ENCODE measurements at places on chromosomes 7 and 10.

GRCh38 chr7:110157631-110158362 lies 933.1 kb upstream of the LRRN3 start:
- no peaks in the 10 kb centered on the region for H3K36me3 ChIP-seq
- DNase-seq, result no peak
- no peaks in the 10 kb centered on the region for H3K4me1 ChIP-seq
- no peak overlapping the region for H3K4me3 ChIP-seq
- H3K27ac ChIP-seq, result no peak overlapping the region

GRCh38 chr7:132519936-132520335 lies 56.3 kb downstream of the PLXNA4 start:
- H3K4me1 ChIP-seq, result no peaks in the 10 kb centered on the region
- H3K27me3 ChIP-seq, result no peaks in the 10 kb centered on the region
- no peak for DNase-seq
- H3K36me3 ChIP-seq, result no peaks in the 10 kb centered on the region
- H3K27ac ChIP-seq, result no peak overlapping the region

DNA sequence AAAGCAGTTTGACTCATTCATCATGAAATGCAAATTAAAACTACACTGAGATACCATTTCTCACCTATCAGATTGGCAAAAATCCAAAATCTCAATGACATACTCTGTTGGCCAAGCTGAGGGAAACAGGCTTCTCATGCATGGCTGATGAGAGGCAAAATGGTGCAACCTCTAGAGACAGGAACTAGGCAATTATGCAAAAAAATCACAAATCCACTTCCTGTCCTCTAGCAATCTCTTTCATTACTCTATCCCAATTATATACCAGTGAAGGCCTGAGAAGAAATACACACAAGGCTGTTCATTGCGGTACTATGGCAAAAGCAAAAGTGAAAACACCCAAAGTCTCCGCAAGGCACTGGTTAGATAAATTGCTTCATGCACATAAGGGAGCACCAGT lies 25.9 kb upstream of the PTPRN2 start:
- no peaks in the 10 kb centered on the region for H3K27me3 ChIP-seq
- H3K4me1 ChIP-seq, result peaks cover 12% of the 10 kb centered on the region
- H3K27ac ChIP-seq, result no peak overlapping the region
- no peak for DNase-seq

DNA sequence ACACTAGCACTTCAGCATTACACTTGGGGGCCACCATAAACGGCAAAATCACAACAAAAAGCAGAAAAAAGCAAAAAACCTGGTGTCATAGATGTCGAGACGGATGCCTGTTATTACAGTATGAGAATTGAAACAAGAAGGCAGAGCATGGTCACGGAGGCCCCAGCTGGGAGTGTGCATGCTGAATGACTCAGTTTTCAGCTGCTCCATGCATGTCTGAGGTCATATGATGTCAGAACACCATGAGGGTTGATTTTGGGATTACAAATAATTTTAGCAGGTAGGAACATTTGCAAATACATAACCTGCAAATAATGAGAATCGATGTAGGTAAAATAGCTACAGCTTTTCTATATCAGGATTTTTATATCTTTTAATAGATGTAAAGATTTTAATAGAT lies 19.1 kb downstream of the ZMYND11 start:
- H3K4me3 ChIP-seq, result no peak overlapping the region
- no peak for DNase-seq
- H3K27ac ChIP-seq, result no peak overlapping the region
- H3K4me1 ChIP-seq, result no peaks in the 10 kb centered on the region

GRCh38 chr7:120452665-120453064 lies 179.7 kb downstream of the KCND2 start:
- no peaks in the 10 kb centered on the region for H3K27me3 ChIP-seq
- no peaks in the 10 kb centered on the region for H3K36me3 ChIP-seq

DNA sequence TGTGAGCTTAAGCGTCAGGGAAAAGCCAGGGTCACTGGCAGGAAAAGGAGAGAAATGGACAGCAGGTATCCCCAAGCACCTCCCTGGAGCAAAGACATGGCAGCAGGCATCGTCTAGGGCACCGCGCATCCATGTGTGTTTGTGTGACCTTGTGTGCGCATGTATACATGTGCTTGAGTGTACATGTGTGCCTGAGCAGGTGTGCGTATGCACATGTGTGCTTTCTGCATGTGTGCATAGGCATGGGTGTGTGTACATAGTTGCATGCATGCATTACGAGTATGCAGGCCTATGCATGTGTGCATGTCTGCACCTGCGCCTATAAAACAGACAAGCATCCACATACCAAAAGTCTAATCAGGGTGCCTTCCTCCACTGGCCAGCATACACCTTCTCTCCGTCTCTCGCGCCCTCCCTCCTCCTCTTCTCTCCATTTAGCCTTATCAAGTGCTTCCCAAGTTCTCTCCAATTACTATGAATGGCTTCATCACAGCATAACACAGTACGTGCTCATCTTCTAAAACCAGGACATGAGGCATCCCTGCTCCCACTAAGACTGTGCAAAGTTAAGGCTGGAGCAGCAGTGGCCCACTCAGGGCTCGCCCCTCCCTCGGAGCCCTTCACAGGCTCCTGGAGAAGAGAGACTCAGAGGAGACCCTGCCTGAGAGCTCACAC lies 30.6 kb downstream of the RASGEF1A start:
- H3K27ac ChIP-seq, result no peak overlapping the region
- H3K4me3 ChIP-seq, result no peak overlapping the region
- H3K27me3 ChIP-seq, result no peaks in the 10 kb centered on the region
- H3K4me1 ChIP-seq, result no peaks in the 10 kb centered on the region
- no peaks in the 10 kb centered on the region for H3K36me3 ChIP-seq

DNA sequence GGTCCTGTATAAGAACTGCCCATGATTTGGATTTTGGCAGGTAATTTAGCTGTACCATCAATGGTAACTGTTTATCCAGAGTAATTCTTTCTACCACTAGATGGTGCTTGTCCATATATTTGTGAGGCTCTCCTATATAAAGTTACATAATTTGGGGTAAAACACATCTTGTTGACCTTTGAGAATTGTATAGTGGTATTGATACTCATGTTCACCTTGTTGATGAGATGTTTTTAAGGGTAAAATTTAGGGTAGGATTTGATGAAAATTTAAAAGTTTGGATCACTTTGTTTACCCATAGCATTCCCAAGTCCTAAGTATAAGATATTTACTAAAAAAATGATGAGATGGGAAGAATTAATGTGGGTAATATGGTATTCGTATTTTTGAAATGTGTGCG lies 31.6 kb downstream of the ST7 start:
- no peak overlapping the region for H3K4me3 ChIP-seq
- H3K4me1 ChIP-seq, result no peaks in the 10 kb centered on the region

DNA sequence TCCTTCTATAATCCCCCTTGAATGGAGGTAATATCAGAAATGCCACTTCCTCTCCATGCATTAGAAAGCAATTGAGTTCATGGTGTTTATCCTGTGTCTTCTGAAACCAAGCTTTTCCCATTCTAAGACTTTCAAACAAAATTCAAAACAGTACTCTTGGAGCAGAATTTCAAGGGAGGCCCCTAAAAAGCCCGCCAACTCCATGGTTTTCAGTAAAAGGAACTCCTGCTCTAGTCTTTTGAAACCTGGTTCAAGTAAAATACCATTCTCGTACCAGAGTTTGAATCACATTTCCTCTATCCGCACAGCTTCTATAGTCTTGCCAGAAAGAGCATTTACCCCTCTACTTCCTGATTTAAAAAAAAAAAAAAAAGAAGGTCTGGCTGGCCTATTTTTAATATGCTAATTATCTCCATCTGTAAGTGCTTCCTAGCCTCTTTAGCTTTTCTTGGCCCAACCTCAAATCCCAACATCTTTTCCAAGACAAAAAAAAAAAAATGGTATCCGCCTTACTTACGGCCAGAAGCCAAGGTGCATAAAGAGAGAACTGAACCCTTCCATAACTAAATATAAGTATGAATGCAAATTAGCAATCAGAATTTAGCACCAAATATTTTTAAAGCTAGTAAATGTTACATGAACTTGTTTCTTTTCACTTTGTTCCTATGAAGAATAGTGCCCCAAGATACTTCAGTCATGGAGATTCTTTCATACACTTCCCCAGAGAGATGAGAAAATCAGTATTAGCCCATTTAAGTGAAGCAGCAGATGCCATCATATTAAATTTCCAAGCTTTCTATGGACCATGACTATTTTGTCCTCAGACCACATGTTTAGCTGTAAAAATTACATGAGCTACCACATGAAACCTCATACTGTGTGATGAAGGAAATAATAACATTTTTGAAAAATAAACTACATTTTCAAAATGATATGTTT lies 199.9 kb upstream of the FAM3C start:
- DNase-seq, result no peak
- H3K27me3 ChIP-seq, result no peaks in the 10 kb centered on the region
- H3K36me3 ChIP-seq, result no peaks in the 10 kb centered on the region
- H3K4me3 ChIP-seq, result no peak overlapping the region

GRCh38 chr10:84225427-84226173 lies at the start of gene LRIT2:
LRIT2 (minus strand) TSS chr10:84225544; CDS start chr10:84225520, 24 bp downstream.
- H3K27me3 ChIP-seq, result peaks cover 6% of the 10 kb centered on the region
- H3K36me3 ChIP-seq, result no peaks in the 10 kb centered on the region
- no peak for DNase-seq
- H3K27ac ChIP-seq, result no peak within 1 kb of the TSS

GRCh38 chr7:81583882-81584533 lies 185.8 kb downstream of the HGF start:
- no peaks in the 10 kb centered on the region for H3K27me3 ChIP-seq
- no peak overlapping the region for H3K4me3 ChIP-seq
- H3K27ac ChIP-seq, result no peak overlapping the region
- no peaks in the 10 kb centered on the region for H3K36me3 ChIP-seq

GRCh38 chr7:123292227-123292626 lies 92.5 kb upstream of the SLC13A1 start:
- H3K36me3 ChIP-seq, result no peaks in the 10 kb centered on the region
- no peaks in the 10 kb centered on the region for H3K4me1 ChIP-seq
- H3K27me3 ChIP-seq, result no peaks in the 10 kb centered on the region
- DNase-seq, result no peak

GRCh38 chr10:98323221-98324164 lies 55.5 kb upstream of the LOXL4 start:
- peaks cover 6% of the 10 kb centered on the region for H3K4me1 ChIP-seq
- H3K27me3 ChIP-seq, result peaks cover 5% of the 10 kb centered on the region
- H3K27ac ChIP-seq, result no peak overlapping the region
- no peak overlapping the region for H3K4me3 ChIP-seq
- peak; percentile 93 for DNase-seq

GRCh38 chr10:129462257-129462795 lies 4.7 kb upstream of the MGMT start:
- peaks cover 10% of the 10 kb centered on the region for H3K4me1 ChIP-seq
- H3K4me3 ChIP-seq, result no peak overlapping the region
- H3K27me3 ChIP-seq, result no peaks in the 10 kb centered on the region
- H3K36me3 ChIP-seq, result no peaks in the 10 kb centered on the region
- H3K27ac ChIP-seq, result no peak overlapping the region
